GM23248 (cell line): ENCODE measurements at places on chromosomes 4 and X. TPM values are rescaled to one million over a fixed set of nuclear protein-coding genes. Genes with fewer than 3 reads are reported as not detected.
A peak's percentile ranks its signal among the peaks of the same experiment; 100 is the strongest.

GRCh38 chrX:124332481-124333424, at the start of gene TEX13D:
Gene TEX13D, plus strand, starts transcription at chrX:124332660. Its CDS starts 258 bp downstream, at chrX:124332918.
- DNase-seq, result no peak

- DNase-seq, result no peak
These were observed 24.1 kb downstream of the PIN4 start for GRCh38 chrX:72205706-72206105.

GRCh38 chr4:99615170-99615820, 40.7 kb downstream of the MTTP start:
- DNase-seq, result no peak

- no peak for DNase-seq
These were observed 243.5 kb downstream of the GPAT3 start for GRCh38 chr4:83779103-83780052.

DNA sequence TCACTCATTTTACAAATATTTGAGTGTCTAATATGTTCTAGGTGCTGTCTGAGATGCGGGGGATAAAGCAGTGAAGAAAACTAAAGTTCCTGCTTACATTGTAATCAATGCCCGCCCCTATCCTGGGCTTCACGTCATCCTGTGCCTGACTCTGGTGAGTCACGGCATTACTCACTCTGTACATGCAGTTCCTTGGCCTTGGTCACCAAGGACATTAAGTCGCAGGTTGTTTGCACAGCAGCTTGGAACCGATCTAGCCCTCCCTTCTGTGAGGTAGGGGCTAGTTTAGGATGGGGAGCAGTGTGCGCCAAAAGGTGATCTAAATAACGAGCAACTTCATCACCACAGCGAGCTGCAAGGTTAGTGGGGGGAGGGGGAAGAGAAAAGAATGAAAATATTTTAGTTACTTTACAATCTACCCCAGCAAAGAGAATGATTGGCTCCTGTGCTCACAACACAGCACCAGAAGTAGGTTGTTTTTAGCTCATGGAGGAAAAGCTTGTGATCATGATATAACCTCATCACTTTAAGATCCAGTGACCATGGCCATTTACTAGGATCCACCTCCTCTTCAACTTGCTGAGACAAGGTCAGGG, 48.0 kb upstream of the HDAC8 start:
- peak; percentile 89 for DNase-seq

DNA sequence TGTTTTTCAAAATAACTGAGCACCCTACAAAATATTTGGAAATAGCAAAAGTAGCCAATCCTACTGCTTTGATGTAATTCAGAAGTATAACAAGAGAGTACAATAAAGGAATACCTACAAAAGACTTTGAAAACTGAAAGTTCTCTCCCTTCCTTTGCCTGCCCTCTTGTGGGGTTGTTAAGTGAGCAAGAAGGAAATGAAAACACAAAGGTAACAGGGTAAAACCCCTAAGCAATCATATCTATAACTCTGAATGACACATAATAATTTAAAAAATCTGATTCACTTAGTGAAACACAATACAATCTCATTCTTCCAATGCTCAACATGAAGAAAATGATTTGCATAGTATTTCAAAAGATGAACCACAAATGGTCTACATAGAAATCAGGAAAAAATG, 98.2 kb downstream of the FRYL start:
- peak; percentile 48 for DNase-seq

GRCh38 chr4:60201052-60201673, 999.0 kb upstream of the ADGRL3 start:
- DNase-seq, result peak; percentile 60

- no peak for DNase-seq
These were observed 43.0 kb downstream of the BANK1 start for GRCh38 chr4:101833480-101833879.

- DNase-seq, result peak; percentile 91
These were observed 237.8 kb upstream of the PGRMC2 start for GRCh38 chr4:128525387-128525786.

PTCHD1 gene
- total RNA-seq, result not detected in 2 replicates

USP51 gene
- total RNA-seq, result 0.89 and 1.1 TPM in 2 replicates

FAM9C gene
- not detected in 2 replicates for total RNA-seq

FGFRL1 gene
- total RNA-seq, result 58.7 and 64.9 TPM in 2 replicates
